ENCODE measurements at places on chromosomes 2 and 18.
A peak's percentile ranks its signal among the peaks of the same experiment; 100 is the strongest.

DNA sequence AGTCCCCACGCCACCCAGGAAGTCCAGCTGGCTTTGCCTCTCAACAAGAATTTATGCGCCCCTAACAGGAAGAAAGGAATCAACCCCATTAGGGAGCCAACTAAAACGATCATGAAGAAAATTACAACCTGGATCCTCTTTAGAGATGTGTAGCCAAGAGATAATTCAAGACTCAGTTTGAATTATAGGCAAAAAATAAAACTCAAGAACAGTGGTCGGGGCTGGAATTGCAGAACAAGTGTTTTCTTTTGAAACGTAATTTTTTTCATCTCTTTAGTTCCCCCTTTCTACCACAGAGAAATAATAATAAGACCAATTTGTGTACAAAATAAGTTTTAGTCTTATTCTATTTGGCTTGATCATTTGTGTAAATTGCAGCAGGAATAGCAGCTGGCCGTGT lies 22.4 kb downstream of the PDCD1 start:
- no peak for DNase-seq

- DNase-seq: no peak
These were observed 97.1 kb downstream of the INHBB start for GRCh38 chr2:120442923-120443571.

DNA sequence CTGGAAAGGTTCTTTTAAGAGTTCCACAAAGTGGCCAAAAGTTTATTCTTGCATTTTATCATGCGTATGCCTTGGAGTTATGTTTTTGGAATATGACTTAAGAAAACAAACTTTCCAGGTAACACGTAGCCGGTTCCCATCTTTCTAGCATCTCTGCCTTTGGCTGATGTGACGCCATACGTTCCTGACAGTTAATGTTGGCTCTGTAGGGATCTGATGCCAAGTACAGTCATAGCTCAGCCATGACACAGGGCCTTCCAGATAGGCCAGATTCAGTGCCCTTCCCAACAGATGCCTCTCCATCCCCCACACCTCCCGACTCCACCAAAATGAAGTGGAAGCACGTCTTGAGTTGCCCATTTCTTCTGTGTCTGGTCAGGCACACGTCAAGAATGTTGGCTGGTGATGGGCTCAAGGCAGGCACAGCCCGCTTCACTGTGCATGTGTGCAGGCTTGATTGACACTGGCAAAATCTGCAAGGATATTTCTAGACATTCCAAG lies 51.0 kb upstream of the THOC1 start:
- no peak for DNase-seq

GRCh38 chr18:73245345-73245744 lies 377.6 kb upstream of the NETO1 start:
- no peak for DNase-seq

- no peak for DNase-seq
These were observed 358.2 kb upstream of the SPRED2 start for GRCh38 chr2:65790676-65790935.

DNA sequence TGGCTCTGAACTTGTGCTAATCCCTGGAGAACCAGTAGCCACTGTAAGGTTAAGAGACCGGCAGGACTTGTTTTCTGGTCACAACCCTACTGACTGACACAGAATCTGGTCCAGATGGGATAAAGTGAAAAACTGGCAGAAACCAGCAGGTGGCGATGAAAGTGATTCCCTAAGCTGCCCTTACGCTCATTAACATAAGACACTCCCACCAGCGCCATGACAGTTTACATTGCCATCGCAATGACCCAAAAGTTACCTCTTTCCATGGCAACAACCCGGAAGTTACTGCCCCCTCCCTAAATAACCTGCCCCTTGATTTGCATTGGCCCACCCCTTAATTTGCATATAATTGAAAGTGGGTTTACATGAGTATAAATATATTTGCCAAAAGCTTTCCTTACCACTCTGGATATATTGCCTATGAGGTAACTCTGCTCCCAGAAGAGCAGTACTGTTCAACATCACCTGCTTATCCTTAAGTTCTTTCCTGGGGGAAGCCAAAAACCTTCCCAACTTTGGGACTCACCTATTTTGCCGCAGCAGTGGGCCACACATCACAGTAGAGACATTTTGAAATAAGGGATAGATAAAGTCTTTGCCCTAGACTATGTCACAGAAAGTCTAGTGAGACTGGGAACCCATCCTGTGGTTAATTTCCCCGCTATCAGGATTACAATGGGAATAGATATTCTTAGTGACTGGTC lies 35.8 kb upstream of the AFF3 start:
- no peak for DNase-seq

DNA sequence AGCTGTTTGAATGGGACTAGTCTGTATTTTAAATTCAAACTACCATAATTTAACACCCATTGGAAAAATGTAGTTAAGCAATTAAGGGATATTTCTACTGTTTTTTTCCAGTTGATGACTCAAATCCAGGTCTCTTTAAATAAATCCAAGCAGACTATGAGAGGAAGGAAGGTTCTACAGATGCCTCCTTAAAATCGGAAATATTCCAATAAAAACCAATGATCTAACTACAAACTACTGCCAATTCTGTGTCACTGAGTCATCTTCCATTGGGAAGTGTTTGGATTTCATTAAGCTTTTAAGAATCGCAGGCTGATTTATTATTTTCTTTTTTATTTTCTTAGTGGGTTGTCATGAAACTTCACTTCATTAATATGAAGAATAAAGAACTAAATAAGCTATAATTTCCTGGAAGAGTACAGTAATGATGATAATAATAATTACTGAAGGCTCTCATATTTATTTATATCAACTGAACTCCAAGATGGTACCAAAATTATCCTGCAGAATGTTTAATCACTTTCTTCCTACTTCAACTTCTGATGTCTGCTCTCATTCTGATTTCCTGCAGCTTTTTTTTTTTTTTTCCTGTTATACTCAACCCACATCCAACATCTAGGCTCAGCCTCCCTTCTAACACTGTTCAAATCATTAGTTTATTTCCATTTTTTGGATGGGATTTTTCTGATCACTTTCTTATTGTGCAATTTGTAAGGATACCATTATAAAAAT lies 166.3 kb upstream of the FN1 start:
- DNase-seq: no peak

- DNase-seq: no peak
These were observed 43.9 kb upstream of the GLS start for GRCh38 chr2:190836767-190837166.

DNA sequence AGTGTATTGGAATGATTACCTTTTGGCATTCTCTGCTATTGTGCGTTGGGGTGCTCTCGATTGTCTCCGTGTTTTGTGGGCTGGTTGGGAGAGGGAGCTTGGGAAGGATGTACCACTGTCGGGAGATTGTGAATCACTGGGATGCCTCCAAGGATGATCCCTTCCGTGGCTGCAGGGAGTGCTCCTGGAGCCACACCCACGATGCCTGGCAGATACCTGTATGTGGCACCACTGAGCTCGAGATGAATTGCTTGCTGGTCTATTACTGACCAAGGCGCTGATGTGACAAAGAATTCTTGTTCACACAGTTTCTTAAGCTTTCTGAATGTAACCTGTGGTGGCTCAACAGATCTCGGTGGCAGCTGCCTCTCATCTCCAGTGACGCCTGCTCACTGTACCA lies 159.7 kb upstream of the LHCGR start:
- no peak for DNase-seq

DNA sequence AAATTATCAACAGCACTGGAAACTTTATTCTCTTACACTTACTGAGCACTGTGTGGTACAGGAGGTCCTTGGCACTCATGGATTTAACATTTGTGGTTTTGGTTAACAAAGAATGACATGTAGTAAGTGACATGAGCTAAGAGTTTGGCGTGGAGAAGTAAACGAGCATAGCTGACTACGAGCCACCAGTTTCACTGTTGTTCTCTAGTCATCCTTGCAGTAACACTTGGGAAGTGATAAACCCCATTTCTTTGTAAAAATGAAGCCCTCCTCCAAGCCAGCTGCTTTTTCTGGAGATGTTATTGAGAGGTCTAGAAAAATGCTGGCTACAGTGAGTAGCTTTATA lies 32.7 kb downstream of the QPCT start:
- DNase-seq: no peak

GRCh38 chr2:24930768-24931167 lies 10.7 kb upstream of the ADCY3 start:
- DNase-seq: no peak

GRCh38 chr2:119174216-119174992 lies 15.9 kb upstream of the C1QL2 start:
- DNase-seq: peak; percentile 22

- DNase-seq: no peak
These were observed 264.0 kb downstream of the SUCLG1 start for GRCh38 chr2:84194949-84195644.

- DNase-seq: no peak
These were observed 153.6 kb downstream of the MTCL1 start for GRCh38 chr18:8858888-8859511.

DNA sequence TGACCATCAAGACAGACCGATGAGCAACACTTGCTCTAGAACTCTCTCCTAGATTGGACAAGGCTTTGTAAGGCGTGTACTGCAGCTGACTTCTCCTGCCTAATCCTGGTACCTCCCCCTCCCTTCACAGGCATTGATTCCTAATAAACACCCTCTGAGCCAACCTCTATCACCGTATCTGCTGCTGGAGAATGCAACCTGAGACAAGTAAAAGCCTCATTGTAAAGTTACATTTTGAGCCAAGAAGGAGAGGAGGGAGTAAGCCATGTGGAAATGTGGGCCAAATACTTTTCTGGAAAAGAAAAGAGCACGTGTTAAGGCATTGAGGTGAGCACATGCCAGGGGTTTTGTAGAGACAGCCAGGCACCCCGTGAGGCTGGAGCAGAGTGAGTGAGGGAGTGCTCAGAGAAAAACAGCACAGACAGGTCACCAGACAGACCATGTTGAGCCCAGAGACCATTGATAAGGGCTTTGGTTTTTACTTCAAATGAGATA lies 2.6 kb upstream of the WDFY1 start:
- no peak for DNase-seq

DNA sequence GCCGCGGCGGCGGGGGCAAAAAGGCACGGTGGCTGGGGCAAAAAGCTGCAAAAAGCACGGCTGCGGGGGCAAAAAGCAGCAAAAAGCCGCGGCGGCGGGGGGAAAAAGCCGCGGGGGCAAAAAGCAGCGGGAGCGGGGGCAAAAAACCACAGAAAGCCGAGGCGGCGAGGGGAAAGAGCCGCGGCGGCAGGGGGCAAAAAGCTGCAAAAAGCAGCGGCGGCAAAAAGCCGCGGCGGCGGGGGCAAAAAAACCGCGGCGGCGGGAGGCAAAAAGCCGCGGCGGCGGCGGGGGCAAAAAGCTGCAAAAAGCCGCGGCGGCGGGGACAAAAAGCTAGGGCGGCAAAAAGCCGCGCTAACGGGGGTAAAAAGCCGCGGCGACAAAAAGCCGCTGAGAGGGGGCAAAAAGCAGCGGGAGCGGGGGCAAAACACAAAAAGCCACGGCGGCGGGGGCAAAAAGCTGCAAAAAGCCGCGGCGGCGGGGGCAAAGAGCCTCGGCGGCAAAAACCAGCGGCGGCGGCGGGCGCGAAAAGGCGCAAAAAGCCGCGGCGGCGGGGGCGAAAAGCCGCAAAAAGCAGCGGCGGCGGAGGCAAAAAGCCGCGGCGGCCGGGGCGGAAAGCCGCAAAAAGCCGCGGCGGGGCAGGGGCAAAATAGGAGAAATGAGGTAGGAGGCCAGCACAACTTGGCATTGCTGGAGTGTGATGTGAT lies 123.4 kb downstream of the ANKRD30BL start:
- DNase-seq: peak; percentile 25

GRCh38 chr18:69574401-69574800 lies 173.7 kb downstream of the DOK6 start:
- DNase-seq: no peak

DNA sequence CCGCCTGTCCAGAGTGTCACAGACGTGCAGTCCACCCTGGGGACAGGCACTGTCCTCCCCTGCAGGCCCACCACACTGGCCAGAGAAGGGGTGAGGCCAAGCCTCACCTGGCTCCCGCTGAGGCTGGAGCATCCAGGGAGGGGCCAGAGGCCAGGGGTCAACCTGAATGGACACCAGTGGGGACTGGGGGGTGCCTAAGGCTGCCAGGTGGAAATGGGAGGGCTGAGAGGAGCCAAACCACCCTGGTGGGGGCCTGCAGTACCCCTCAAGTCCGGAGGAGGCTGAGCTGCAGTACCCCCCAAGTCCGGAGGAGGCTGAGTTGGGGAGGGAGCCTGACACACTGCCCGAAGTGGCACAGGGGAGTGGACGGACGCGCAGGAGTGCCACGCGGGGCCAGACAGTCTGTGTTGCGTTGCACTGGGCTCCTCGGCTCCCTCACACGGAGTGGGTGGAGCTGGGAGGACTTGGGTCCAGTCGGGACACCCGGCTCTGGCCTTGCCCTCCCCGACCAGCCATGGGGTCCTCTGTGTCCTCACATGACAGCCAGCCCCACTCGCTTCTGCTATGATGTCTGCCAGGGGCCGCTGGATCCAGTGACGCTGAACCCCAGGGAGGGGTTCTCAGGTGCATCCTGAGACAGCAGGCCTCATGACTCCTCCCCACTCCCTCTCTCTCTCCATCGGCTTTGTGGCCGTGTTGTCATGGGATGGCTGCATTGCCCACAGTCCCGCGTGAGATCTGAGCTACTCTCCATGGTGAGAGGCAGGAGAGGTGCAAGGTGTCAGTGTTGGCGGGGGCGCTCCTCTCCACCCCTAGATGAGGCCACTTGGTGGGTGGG lies 22.3 kb upstream of the GPC1 start:
- no peak for DNase-seq

DNA sequence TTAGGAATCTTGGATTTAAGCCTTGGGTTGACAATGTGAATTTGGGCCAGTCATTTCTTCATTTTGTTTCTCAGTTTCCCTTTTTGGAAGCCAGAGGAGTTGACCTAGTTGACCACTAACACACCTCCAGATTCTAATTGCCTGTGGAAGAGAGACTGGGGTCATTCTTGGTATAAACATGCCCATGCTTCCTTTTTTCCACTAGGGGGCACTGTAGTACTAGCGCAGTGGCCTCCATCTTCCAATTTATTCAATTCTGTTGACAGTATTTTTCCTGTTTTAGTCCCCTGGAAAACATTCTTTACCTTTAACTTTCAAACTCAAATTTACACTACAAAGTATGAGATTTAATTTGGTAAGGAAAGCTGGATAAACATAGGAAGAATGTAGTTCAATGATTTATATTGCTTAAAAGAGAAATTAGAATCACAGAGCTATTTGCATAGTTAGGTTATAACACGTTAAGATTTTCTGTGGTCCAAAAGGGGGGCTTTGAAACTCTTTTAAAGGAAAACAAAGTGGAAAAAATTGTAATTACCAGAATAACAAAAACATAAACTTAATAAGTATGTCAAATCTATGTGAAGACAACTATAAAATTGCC lies 57.5 kb upstream of the AGPS start:
- DNase-seq: no peak

Data from nucleus accumbens (tissue), 56 donors.